ENCODE measurements at places on chromosomes 13 and 19.

GRCh38 chr13:110600261-110600819 lies 15.0 kb upstream of the NAXD start:
- no peak for DNase-seq

GRCh38 chr19:49651029-49651819 lies 9.2 kb downstream of the SCAF1 start:
- DNase-seq, result no peak

DNA sequence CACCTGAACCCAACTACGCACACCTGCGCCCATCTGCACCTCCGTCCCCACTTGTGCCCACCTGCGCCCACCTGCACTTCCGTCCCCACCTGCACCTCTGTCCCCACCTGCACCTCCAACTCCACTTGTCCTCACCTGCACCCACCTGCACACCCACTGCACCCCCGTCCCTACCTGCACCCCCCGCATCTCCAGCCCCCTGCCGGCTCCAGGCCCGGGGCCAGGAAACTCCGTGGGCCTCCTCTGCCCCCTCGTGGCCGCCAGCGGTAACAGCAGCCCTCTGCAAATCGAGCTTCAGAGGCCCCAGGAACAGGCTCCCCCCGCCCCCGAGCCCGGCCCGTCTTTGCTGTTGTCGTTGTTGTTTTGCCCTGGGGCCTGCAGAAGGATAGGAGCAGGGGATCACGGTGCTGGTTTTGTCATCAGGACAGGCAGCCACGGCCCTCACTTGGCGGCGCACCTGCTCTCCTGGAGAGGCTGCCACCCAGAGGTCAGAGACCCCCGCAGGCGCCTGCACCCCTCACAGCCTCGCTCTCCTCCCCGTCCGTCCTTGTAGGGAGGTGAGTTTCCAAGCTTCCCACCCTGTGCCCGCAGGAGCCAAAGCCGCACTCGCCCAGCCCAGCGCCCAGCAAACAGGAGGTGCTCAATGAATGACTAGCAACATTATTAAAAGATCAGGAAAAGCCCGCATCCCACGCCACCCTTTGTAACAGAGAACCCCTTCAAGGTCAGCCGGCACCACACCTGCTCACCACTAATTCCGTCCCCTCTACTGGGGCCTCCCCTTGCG lies 65.4 kb downstream of the GNG7 start:
- peak; percentile 73 for DNase-seq

- DNase-seq, result no peak
These were observed 311.2 kb downstream of the SLITRK5 start for GRCh38 chr13:87982400-87982799.

GRCh38 chr19:10142701-10143375 lies 23.1 kb upstream of the EIF3G start:
- no peak for DNase-seq
